NCI-H1092 (cell line): ENCODE measurements at places on chromosomes 11 and 22.

DNA sequence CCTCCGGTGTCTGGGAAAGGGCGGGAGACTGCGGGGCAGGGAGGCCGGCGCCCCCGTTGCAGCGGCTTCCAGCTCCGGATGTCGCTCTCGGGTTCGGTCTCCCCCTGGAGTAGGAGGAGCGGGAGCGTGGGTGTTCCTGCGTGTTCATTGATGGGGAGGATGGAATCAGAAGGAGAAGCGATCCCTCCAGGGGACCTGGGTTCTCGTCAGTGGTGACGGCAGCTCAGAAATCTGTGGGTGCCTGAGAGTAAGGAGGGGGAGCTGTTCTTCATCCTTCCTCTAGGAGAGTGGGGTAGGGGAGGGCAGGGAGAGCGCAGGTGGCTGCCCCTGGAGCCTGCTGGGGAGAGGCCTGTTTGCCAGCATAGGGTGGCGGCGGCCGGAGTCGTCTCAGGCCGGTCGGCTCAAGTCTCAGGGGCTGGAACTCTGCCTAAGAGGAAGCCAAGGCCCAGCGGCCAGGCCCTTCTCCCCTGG lies 1.1 kb downstream of the UBASH3B start:
- no peak for DNase-seq

- DNase-seq: no peak
Observed at GRCh38 chr11:64747961-64748665, 4.2 kb upstream of the RASGRP2 start.

DNA sequence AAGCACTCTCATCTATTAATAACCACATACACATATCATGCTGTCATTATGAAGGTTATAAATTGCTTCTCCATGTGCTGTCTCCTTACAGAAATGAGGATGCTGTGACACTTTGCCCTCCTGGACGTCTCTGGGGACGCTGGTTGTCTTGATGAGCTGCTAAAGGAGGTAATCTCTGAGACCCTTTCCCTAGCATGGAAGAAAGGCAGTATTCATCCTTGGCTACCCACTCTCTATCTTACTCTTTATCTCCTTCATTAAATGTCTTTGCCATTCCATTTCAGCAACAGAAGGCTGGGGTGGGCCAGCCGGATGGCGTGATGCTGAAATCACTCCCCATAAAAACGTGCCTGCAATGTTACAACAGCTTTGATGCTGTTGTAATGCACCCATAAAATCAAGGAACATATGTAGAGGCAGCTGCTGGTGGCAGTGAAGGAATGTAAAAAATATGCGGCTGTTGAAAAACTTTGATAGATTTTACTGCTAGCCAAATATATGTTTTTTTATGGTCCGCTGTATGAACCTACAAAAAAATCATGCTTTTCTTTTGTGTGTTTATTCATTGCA lies 715.1 kb upstream of the API5 start:
- no peak for DNase-seq

DNA sequence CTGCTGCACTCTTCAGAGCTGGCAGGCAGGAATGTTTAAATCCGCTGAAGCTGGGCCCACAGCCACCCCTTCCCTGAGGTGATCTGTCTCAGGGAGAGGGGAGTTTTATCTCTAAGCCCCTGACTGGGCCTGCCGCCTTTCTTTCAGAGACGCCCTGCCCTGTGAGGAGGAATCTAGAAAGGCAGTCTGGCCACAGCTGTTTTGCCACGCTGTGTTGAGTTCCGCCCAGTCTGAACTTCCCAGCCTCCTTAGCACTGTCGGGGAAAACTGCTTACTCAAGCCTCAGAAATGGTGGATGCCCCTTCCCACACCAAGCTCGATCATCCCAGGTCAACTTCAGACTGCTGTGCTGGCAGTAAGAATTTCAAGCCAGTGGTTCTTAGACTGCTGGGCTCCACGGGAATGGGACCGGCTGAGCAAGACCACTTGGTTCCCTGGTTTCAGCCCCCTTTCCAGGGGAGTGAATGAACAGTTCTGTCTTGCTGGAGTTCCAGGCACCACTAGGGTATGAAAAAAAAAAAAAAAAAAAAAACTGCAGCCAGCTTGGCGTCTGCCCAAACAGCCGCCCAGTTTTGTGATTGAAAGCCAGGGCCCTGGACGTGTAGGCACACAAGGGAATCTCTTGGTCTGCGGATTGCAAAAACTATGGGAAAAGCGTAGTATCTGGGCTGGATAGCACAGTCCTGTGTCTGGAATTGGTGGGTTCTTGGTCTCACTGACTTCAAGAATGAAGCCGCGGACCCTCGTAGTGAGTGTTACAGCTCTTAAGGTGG lies 127.4 kb downstream of the SPON1 start:
- DNase-seq: no peak

GRCh38 chr11:60204922-60205321 lies 22.0 kb upstream of the MS4A6A start:
- no peak for DNase-seq

- no peak for DNase-seq
Observed at GRCh38 chr11:12029738-12030363, 21.4 kb upstream of the DKK3 start.

GRCh38 chr11:69510471-69511357 lies 29.3 kb downstream of the LINC01488 start:
- DNase-seq: no peak

- no peak for DNase-seq
Observed at GRCh38 chr11:115665958-115666357, 161.7 kb upstream of the CADM1 start.

GRCh38 chr11:46972821-46973220 lies 36.3 kb downstream of the CSTPP1 start:
- DNase-seq: no peak

- DNase-seq: no peak
Observed at GRCh38 chr22:42562279-42562678, 8.5 kb downstream of the SERHL2 start.

GRCh38 chr22:36212901-36213300 lies 11.3 kb upstream of the APOL4 start:
- no peak for DNase-seq

- no peak for DNase-seq
Observed at GRCh38 chr11:28659716-28660348, 551.6 kb downstream of the METTL15 start.

DNA sequence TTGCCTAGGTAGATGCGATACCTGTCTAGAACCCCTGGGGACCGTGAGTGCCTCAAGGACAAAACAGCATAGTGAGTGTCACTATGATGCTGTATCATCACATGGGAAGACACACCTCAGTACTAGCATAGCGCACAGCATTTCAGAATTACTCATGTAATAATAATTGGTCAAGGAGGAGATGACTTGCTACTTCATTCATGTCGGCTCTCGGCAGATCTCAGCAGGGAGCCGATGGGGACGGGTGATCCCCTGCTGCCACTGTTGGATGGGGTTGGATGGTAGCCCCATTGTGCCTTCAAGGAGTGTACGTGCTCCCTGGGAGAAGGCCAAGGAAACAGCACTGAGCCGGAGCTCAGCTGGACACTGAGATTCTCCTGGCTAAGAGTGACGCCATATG lies 186.9 kb downstream of the EFCAB6 start:
- DNase-seq: no peak

DNA sequence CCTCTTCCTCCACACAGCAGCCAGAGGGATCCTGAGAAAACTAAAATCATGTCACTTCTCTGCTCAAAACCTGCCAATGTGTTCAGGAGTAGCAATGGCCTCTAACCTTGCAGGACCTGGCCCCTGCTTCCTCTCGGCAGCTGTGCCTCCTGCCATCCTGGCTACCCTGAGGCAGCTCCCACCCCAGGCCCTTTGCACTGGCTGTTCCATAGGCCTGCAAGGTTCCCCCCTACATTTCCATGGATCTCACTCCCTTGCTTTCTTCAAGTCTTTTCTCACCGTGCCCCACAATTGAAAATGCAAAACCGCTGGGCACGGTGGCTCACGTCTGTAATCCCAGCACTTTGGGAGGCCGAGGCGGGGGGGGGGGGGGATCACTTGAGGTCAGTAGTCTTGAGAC lies 2.1 kb upstream of the STIP1 start:
- no peak for DNase-seq

DNA sequence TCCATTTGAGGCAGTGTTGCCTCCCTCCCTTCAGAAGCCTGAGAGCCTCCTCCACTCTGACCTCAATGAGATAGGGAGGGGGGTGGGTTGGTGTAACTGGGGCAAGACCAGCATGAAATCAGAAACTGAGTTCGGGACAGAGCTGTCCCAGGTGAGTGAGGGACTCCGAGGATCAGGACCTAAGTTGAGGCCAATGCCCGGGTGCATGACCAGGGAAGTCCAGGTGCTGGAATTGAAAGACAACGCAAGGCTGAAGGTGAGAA lies 40.8 kb upstream of the ZBED5 start:
- DNase-seq: no peak

DNA sequence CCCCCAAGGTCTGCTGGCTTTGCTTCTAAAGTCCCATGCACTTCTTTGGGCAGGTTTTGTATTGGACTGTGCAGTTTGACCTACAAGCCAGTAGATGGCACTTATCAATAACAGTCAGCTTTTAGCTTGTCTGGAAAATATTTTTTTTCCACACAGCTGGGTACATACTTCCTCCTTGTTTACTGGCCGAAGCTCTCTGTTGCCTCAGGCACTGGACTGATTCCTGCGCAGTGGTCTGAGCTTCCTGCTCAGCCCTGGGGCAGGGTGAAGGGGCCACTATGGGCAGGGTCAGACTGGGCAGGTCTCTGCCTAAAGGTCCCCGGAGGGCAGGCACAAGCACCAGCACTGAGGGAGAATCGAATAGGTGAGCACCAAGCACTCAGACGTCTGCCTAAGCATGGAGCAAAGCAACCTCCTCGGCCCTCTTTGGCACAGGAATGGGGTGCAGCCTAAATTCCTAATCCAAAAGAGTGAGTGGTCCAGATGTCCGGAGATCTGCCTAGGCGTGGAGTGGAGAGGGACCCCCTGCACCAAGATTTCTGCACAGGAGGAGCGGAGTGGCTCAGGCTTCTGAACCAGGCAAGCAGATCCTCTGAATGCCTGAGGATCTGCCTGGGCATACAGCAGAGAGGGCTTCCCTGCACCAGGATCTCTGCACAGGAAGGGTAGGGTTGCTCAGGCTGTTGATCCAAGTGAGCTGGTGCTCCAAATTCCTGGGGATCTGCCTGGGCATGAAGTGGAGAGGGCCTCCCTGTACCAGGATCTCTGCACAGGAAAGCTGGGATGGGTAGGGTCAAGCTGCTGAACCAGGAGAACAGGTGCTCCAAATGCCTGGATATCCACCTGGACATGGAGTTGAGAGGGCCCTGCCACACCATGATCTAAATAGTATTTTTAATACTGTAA lies 105.9 kb upstream of the C11orf58 start:
- DNase-seq: no peak
